Stimulated activated naive CD4-positive, alpha-beta T cell treated with Interleukin-2 at 50 U/mL for 16 hours (primary cell): ENCODE measurements at places on chromosomes 7 and 10.

- no peak for DNase-seq
Measured at GRCh38 chr7:24102988-24103387, 181.0 kb upstream of the NPY start.

DNA sequence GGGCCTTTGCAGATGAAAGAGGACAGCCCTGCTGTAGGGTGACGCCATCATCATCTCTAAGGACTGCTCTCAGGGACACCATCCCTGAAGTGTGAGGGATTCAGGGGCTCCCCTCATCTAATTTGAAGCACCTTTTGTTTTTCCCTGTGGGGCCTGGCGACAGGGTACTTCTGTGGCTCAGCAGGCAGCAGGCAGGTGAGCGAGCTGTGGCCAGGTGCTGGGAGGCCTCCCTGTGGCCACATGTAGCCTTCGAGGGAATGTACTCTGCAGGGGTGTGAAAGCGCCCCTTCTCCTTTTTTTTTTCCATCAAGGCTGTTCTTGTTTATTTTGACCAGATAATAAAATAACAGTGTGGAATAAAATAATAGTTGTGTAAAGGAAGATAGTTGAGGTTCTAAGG lies 118.2 kb upstream of the DPP6 start:
- DNase-seq: no peak

GRCh38 chr7:80499350-80499953 lies 12.4 kb downstream of the GNAT3 start:
- DNase-seq: no peak

DNA sequence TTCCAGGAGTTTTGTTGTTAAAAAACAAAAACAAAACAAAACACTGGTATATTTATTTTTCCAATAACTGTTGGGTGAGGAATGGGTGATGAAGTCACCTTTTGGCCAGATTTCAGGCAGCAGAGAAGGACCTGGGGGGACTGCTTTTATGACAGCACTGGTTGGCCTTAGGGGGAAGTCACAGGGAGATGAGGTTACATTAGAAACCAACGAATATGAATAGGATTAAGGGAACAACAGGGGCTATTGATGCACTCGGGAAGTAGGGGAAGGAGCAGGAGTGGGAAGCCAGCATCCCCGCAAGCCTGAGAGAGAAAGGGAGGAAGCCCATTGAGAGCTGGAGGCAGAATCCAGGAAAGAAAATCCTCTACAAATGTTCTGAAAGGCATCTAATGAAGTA lies 958.4 kb downstream of the TYW1 start:
- no peak for DNase-seq

DNA sequence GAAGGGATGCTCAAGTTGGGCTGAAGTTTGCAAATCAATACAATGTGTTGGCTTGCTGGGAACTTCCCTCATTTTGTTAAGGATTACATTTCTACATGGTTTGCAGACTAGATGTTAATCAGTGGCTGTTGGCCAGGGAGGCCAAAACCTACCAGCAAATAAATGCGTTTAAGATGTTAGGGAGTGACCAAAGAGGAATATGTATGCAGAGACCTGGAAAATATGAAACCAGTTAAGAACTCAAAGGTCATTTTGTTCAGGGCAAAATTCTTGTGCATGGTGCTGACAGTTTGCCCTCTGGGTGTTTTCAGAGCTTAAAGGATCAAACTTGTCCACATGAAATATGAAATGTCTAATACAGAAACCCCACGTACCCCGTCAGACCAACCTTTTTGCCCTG lies 30.3 kb downstream of the GATA3 start:
- DNase-seq: no peak
